ENCODE measurements at places on chromosomes 2 and 18.
A peak's percentile ranks its signal among the peaks of the same experiment; 100 is the strongest.

GRCh38 chr2:173034143-173034542 is 41.5 kb upstream of the MAP3K20 start:
- DNase-seq = no peak

DNA sequence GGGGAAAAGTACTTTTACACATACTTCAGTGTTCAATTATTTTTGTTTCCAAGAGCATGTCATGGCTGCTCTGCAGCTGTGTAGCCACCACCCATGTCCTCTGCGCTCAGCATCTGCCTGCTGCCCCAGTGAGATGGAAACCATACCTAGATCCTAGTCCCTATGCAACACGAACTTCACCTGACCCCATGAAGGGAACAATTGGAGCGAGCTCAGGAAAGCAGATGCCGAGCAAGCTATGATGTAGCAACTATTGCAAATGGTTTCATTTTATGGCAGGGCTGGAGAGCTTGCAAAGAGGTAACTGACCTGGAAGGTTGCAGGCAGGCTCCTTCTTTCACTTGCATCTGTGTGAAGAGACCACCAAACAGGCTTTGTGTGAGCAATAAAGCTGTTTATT is 1.3 kb upstream of the CCDC141 start:
- no peak for DNase-seq

DNA sequence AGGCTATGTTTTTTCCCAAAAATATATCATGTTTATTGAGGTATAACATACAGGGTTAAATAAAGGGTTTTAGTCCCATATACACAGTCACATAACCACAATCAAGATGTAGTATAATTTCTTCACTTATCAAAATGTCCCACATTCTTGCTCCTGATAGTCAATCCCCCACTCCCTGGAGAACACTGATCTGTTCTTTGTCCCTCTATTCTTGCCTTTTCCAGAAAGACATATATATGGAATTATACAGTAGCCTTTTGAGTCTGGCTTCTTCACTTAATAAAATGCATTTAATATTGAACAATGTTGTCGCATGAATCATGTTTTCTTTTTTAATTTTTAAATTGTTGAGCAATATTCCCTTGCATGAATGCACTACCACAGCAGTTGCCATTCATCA is 1059.7 kb downstream of the TSN start:
- no peak for DNase-seq

- DNase-seq = no peak
These were observed 167.0 kb downstream of the BCL11A start for GRCh38 chr2:60386436-60386835.

GRCh38 chr18:36392979-36393287 is 95.4 kb downstream of the FHOD3 start:
- DNase-seq = no peak

GRCh38 chr2:218860950-218861381 is 1.4 kb downstream of the WNT6 start:
- peak; percentile 92 for DNase-seq

GRCh38 chr18:38545071-38545470 is 979.5 kb upstream of the CELF4 start:
- DNase-seq = peak; percentile 32

GRCh38 chr18:41153871-41154270 is 801.2 kb upstream of the PIK3C3 start:
- no peak for DNase-seq

DNA sequence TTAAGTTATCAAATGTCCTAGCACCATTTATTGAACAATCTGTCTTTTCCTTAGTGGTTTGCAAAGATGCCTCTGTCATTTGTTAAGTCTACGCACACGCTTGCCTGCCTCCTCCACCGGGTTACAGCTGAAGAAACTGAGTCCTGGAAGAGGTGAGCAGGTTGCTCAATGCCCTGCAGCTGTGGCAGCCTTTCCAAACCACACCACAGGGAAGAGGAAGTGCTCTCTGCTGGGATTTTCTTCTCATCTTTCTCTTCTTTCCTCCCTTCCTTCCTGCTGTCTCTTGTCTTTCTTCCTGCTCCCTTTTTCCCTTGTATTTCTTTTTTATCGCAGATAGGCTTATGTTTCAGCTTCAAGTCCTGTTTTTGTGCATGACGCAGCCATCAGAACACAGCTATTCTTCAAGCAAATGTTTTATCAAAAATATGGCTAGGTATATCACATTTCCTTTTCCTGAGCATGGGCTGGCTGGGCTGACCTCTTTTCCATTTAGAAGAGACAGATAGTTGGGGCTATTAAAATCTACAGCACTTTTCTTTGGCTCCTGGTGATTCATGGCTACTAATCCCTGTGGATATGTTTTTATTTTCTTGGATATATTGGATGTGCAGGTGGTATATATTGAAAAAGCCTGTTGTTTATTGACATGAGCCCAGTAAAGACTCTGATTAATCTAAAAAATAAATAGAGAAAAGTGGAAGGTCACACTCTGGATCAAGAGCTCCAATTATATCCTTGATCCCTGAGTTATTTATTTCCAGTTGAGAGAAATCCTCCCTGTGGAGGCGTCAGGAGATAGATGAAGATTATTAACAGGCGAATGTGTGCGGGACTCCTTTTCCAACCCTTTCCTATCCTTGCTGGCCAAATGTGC is 214.6 kb downstream of the TSN start:
- DNase-seq = no peak

DNA sequence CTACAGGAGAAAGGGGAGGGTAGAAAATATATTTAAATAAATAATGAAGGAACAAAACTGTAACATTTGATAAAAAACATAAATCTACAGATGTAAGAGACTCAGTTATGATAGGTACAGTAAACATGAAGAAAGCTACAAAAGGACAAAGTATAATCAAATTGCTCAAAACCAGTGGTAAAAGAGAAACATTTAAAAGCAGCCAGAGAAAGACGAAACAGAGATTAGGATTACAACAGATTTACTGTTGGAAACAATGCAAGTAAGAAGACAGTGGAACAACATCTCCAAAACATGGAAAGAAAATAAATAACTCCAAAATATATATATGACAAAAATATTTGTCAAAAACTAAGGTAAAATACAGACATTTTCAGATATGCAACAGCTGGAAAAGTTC is 307.7 kb upstream of the REV1 start:
- DNase-seq = no peak

- no peak for DNase-seq
These were observed 23.8 kb upstream of the HPCAL1 start for GRCh38 chr2:10278763-10279471.

- DNase-seq = peak; percentile 72
These were observed 172.8 kb downstream of the RDH14 start for GRCh38 chr2:18387441-18388206.

All from NB4 (cell line).